ENCODE measurements at places on chromosomes 6 and 20.

GRCh38 chr6:152727507-152727906 is 23.1 kb upstream of the VIP start:
- no peak overlapping the region for H3K27ac ChIP-seq
- no peak for DNase-seq

GRCh38 chr6:13327691-13328075 is 654 bp downstream of the TBC1D7 start:
- peak overlapping the region; percentile 95 for H3K4me3 ChIP-seq
- peaks cover 20% of the 10 kb centered on the region for H3K36me3 ChIP-seq
- H3K27ac ChIP-seq: peak overlapping the region; percentile 93

DNA sequence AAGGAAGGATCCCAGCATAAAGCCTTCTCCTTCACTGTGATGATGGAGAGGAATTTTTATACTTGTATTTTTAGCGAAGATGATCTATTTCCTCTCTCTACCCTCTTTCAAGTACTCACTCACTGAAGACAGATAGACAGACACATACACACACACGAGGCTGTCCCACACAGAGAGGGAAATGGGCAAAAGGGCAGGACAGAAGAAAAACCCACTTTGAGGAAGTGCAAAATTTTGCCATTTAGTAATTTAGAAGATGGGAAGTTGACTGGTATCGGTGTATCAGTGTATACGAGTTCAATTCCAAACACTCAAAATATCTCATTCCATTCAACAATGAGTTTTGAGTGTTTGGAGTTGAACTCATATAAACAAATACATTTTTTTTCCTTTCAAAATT is 30.9 kb downstream of the HEBP2 start:
- DNase-seq: no peak
- H3K36me3 ChIP-seq: no peaks in the 10 kb centered on the region
- peaks cover 2% of the 10 kb centered on the region for H3K27me3 ChIP-seq
- H3K27ac ChIP-seq: no peak overlapping the region

GRCh38 chr6:16419636-16420336 is 181.4 kb downstream of the GMPR start:
- no peaks in the 10 kb centered on the region for H3K27me3 ChIP-seq
- H3K4me3 ChIP-seq: no peak overlapping the region
- peaks cover 44% of the 10 kb centered on the region for H3K4me1 ChIP-seq
- no peaks in the 10 kb centered on the region for H3K36me3 ChIP-seq
- peak overlapping the region; percentile 95 for H3K27ac ChIP-seq
- no peak for DNase-seq

GRCh38 chr6:23478312-23478711 is 647.7 kb upstream of the NRSN1 start:
- H3K4me1 ChIP-seq: no peaks in the 10 kb centered on the region
- H3K4me3 ChIP-seq: no peak overlapping the region
- no peaks in the 10 kb centered on the region for H3K27me3 ChIP-seq
- no peak for DNase-seq

DNA sequence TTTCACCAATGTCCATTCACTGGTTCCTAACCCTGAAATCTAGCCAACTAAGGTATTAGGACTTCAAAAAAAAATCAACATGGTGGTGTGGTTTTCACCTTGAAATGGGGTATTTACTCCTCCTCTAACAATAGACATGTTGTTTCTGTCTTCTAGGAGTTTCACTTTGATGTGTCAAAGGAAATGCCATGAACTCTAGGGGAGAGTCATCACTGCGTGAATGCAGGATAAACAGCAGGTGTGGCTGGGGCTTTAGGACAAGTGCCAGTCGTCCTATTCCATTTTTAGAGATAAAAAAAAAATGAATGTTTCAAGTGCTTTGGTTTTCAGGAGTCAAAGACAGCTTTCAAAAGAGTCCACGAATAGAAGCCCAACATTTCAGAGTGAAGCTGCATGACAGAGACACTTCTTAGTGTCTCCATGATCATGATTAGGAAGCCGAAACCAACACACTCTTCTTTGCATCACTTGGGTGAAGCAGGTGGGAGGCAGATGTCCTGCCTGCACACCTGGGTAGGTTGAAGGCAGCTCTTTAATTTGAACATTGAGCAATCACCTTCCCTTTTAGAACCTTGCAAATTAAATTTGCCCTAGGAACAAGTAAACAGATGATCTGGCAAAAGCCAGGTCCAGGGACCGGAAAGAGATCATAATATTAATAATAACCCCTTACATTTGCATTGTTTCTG is 328.5 kb upstream of the PRDM1 start:
- no peak overlapping the region for H3K27ac ChIP-seq
- no peaks in the 10 kb centered on the region for H3K36me3 ChIP-seq
- no peak overlapping the region for H3K4me3 ChIP-seq
- H3K27me3 ChIP-seq: peaks cover 2% of the 10 kb centered on the region
- peaks cover 11% of the 10 kb centered on the region for H3K4me1 ChIP-seq

GRCh38 chr6:24766680-24767462 is 7.9 kb upstream of the GMNN start:
- no peak for DNase-seq
- H3K36me3 ChIP-seq: no peaks in the 10 kb centered on the region
- no peak overlapping the region for H3K4me3 ChIP-seq
- no peaks in the 10 kb centered on the region for H3K27me3 ChIP-seq

- no peak for DNase-seq
- peaks cover 25% of the 10 kb centered on the region for H3K36me3 ChIP-seq
- H3K4me3 ChIP-seq: peak overlapping the region; percentile 98
- H3K27me3 ChIP-seq: peaks cover 17% of the 10 kb centered on the region
- peak overlapping the region; percentile 99 for H3K27ac ChIP-seq
These were observed 849 bp downstream of the GSTA4 start for GRCh38 chr6:52994031-52994838.

- no peak overlapping the region for H3K4me3 ChIP-seq
- H3K27me3 ChIP-seq: peaks cover 51% of the 10 kb centered on the region
- DNase-seq: no peak
- H3K36me3 ChIP-seq: peaks cover 3% of the 10 kb centered on the region
- H3K27ac ChIP-seq: no peak overlapping the region
- H3K4me1 ChIP-seq: peaks cover 27% of the 10 kb centered on the region
These were observed 1.8 kb upstream of the BHLHE23 start for GRCh38 chr20:63008541-63009044.

DNA sequence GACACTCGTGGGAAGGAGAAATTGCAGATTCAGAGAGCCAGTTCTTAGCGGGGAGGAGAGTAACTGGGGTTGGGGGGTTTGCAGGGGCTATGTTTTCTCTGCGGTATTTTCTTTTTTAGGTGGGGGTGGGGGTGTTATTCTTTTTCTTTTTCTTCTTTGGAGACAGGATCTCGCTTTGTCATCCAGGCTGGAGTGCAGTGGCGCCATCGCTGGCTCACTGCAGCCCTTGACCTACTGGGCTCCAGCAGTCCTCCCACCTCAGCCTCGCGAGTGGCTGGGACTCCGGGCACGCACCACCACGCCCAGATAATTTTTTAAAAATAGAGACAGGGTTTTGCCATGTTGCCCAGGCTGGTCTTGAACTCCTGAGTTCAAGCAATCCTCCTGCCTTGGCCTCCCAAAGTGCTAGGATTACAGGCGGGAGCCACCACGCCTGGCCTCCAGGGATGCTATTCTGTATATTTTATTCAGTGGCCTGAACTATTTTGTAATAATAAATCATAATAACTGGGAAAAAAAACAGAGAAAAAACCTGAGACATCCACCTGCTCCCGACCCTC is 57.3 kb downstream of the UBE2V1 start:
- H3K4me3 ChIP-seq: no peak overlapping the region
- H3K4me1 ChIP-seq: no peaks in the 10 kb centered on the region
- H3K27ac ChIP-seq: no peak overlapping the region
- H3K27me3 ChIP-seq: peaks cover 8% of the 10 kb centered on the region
- H3K36me3 ChIP-seq: no peaks in the 10 kb centered on the region

- H3K27ac ChIP-seq: no peak overlapping the region
- no peak overlapping the region for H3K4me3 ChIP-seq
- no peak for DNase-seq
- H3K27me3 ChIP-seq: peaks cover 10% of the 10 kb centered on the region
- H3K4me1 ChIP-seq: no peaks in the 10 kb centered on the region
These were observed 135.5 kb downstream of the CLIC5 start for GRCh38 chr6:45880159-45880558.

- H3K4me3 ChIP-seq: no peak overlapping the region
- H3K27ac ChIP-seq: no peak overlapping the region
- H3K27me3 ChIP-seq: no peaks in the 10 kb centered on the region
These were observed 18.6 kb downstream of the MTG2 start for GRCh38 chr20:62201173-62202082.

- no peak for DNase-seq
- no peaks in the 10 kb centered on the region for H3K36me3 ChIP-seq
- peak overlapping the region; percentile 71 for H3K4me3 ChIP-seq
- no peak overlapping the region for H3K27ac ChIP-seq
These were observed 858 bp downstream of the TP53INP2 start for GRCh38 chr20:34705008-34705396.

DNA sequence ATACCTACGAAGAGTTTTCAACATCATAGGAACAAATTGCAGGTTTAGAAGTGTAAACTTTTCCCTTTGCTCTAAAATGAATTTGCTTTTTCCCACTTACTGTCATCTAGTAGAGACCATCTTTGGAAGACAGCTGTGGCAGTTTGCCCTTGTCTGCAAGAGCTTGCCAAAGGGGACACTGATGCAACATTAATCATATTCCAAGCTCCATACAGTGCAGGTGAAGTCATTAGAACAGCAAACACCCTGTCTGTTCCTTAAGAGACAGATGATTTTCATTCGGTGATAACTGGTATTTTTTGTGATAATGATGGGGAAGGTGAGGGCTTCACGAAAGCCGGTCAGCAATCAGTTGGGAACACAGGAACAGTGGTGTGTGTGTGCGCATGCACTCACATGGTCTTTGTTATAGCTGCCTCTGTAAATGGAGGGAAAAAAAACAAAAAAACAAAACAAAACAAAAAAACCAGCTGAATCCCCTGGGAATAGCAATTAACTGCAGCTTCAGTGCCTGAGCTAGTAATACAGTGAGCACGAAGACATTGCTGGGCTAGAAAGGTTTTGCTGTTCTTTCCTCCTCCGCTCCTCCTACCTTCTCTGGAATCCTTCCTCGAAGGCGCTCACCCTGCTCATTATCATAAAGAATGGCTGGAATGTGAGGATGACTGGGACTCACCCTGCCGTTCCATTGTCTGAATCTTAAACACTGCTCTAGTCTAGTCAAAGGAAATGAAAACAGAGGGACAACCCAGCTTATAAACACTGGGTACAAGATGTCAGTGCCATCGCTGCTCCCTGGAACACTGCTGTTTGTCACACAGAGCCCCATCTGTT is 35.2 kb upstream of the KIF13A start:
- H3K36me3 ChIP-seq: no peaks in the 10 kb centered on the region
- H3K4me3 ChIP-seq: no peak overlapping the region
- peaks cover 8% of the 10 kb centered on the region for H3K27me3 ChIP-seq

GRCh38 chr20:58918621-58919020 is 62.4 kb upstream of the NELFCD start:
- no peak overlapping the region for H3K4me3 ChIP-seq
- H3K36me3 ChIP-seq: no peaks in the 10 kb centered on the region
- DNase-seq: no peak

DNA sequence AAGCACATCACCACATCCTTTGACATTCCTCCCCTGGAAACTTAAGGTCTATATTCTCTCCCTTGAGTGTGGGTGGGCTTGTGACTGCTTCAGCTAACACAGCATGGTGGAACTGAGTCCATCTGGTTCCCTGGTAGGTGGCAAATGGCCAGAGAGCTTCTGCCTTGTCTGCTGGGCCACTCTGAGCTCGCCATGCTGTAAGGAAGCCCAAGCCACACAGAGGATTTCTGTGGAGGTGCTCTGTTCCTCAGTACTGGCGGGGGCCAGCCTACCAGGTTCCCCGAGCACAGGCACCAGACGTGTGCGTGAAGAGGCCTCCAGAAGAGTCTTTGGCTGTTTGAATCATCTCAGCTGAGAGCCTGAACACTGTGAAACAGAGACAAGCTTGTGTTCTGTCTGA is 41.6 kb upstream of the PMEPA1 start:
- no peaks in the 10 kb centered on the region for H3K36me3 ChIP-seq
- H3K27me3 ChIP-seq: peaks cover 8% of the 10 kb centered on the region
- H3K27ac ChIP-seq: no peak overlapping the region
- H3K4me3 ChIP-seq: no peak overlapping the region
- H3K4me1 ChIP-seq: peaks cover 16% of the 10 kb centered on the region

DNA sequence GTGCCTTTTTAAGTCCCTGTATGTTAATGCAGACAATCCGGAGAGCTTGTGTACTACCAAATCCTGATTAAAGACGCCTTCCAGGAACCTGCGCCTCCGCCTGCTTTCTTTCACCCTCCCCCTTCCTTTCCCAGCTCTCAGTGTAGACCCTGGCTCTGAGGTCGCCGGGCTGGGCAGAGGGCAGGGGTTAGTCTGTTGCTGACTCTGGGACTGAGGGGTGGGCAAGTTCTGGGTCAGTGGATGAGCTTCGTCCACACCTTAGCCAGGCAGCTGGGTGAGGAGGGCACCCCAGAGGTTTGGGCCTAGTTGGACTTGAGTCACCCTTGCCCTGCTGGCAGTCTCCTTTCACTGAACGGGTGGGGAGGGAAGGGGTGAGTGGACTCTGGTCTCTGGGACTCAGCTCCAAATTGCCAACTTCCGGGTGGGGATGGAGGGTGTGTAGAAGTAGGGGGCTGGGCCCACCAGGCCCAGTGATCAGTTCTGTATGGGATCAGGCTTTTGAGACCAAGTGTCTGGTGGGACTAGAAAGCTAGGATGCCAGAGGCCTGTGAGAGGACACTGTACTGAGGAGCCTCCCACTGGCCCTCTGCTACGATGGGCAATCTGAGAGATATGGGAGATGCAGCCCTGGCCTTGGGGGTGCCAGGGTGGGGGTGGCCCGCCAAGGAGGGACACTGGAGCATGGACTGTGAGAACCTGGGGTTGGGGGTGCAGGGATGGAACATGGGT is 21.3 kb upstream of the SLC22A7 start:
- no peak for DNase-seq
- no peak overlapping the region for H3K27ac ChIP-seq
- peaks cover 17% of the 10 kb centered on the region for H3K27me3 ChIP-seq
- peaks cover 6% of the 10 kb centered on the region for H3K4me1 ChIP-seq
- no peaks in the 10 kb centered on the region for H3K36me3 ChIP-seq

- H3K36me3 ChIP-seq: peaks cover 14% of the 10 kb centered on the region
- H3K4me3 ChIP-seq: no peak overlapping the region
- H3K27ac ChIP-seq: no peak overlapping the region
These were observed 84.6 kb downstream of the KIF16B start for GRCh38 chr20:16488616-16489015.

DNA sequence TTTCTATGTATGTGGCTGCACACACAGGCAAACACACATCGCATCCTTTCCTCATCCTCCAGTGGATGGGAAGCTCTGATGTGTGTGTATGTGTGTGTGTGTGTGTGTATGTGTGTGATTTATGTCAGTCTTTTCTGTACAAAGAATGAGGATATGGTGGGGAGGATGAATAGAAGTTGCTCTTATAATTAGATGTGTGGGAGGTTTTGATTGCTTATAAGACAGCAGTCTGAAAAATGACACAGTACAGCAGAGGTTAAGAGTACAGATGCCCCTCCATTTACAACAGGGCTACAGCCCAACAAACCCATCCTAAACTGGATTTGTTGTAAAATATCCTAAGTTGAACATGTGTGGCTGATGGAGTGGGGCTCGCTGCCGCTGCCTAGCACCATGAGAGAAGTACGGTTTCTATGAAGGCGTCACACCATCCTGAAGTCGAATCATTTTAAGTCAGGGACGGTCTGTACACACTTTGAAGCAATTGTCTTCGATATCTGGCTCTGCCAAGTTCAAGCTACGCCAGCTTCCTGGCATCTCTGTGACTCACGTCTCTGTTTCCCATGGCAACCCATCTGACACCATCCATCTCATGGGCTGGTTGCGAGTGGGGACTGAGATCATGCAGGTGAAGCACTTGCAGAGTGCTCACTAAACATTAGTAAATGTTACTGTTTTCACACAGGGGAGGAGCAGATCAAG is 252.6 kb downstream of the MYLK4 start:
- no peaks in the 10 kb centered on the region for H3K4me1 ChIP-seq
- no peak overlapping the region for H3K4me3 ChIP-seq
- H3K27ac ChIP-seq: no peak overlapping the region
- H3K36me3 ChIP-seq: no peaks in the 10 kb centered on the region
- no peak for DNase-seq
- H3K27me3 ChIP-seq: peaks cover 12% of the 10 kb centered on the region

Data from activated naive CD4-positive, alpha-beta T cell treated with anti-CD3 and anti-CD28 coated beads for 36 hours (primary cell).